ENCODE measurements at places on chromosomes 13 and 19.

- DNase-seq, result no peak
Observed at GRCh38 chr19:54616821-54617560, 13.3 kb upstream of the LILRB1 start.

DNA sequence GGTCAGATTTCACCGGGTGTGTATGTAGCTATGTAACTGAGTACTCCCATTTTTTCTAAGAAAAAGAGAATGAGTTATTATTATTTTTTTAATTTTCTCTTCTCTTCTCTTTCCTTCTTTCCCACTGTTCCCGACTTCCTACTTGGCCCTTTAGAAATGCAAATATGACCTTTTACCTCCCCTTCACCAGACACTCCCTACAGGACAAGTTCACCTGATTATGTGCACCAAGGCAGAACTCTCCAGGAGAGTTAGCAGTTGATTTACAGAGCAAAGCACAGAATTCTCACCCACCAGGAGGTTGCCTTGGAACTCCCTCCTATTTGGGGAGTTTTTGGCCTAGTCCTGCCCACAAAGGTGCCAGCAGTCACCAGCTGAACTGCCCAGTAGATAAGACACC is 49.5 kb upstream of the GPR12 start:
- DNase-seq, result no peak

- no peak for DNase-seq
Observed at GRCh38 chr13:49395451-49395865, 48.4 kb downstream of the CAB39L start.

- DNase-seq, result peak; percentile 52
Observed at GRCh38 chr13:28475916-28476725, 18.8 kb downstream of the FLT1 start.

DNA sequence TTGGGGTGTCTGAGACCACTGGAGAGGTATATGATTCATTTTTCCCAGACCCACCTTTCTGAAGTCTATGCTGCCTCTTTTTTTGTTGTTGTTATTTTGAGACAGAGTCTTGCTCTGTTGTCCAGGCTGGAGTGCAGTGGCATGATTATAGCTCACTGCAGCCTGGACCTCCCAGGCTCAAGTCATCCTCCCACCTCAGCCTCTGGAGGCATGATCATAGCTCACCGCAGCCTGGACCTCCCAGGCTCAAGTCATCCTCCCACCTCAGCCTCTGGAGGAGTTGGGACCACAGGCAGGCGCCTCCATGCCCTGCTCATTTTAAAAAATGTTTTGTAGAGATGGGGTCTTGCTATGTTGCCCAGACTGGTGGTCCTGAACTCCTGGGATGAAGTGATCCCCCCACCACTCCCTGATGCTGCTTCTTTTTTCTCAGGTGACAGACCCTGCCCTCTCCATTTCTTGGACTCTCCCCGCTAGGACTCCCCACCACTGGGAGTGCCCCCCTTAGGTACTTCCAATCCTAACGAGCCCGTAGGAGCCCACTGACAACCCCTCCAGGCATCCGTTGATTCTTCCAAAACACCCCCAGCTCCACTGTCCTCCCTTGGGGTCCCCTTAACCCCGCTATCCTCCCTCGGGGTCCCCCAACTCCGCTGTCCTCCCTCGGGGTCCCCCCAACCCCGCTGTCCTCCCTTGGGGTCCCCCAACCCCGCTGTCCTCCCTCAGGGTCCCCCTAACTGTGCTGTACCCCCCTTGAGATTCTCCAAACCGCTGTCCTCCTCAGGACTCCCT is 45.4 kb downstream of the ARHGEF18 start:
- DNase-seq, result no peak

DNA sequence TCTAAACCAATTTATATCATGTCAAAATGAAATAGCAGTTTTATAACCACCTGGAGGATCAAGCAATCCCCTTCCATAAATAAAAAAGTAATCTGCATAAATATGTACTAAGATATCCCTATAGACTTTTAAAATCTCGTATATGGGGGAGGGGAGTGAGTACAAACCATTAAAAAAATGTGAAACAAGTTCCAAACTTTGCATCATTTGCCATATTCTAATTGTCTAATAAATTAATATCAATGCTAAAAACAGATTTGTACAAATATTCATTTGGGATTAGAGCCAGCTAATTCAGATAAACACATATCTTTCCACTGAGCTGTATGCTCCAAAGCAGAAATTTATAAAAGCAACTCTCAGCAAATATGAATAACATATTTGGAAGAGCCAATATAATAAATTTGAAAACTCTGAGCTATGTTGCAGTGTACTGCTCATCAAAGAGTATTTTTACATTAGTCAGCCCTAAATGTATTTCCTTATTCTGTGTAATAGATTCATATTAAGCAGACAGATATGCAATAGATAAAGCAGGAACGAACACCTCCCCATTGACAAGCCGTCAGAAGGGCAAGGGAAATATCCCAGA is 970.2 kb downstream of the EFNB2 start:
- no peak for DNase-seq

DNA sequence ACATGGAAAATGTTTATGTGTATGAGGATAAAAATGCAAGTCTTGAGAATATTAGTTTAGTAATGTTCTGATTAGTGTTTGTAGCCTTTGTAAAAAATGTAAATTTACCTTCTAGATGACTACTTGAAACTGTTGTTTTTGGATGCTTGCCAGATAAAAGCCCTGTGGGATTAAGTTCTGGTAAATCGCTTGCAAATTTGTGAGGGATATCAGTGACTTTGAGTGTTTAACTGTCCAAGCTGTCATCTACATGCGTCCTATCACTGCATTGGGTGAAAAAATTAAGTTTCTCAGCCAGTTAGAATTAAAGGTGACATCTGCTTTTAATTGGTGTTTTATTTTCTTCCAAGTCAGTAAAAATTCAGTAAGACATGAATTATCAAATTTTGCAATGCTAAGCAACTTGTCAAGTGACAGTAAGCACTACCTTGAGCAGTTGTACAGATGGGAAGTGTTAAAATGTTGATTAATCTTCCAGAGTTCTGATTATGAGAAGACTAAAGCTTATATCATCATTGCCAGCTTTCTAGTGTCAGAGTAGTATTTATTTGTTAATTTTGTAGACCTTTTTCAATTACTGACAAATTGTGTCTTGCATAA is 88.0 kb downstream of the PCCA start:
- DNase-seq, result no peak

- no peak for DNase-seq
Observed at GRCh38 chr19:33040994-33041827, 23.5 kb downstream of the RHPN2 start.

GRCh38 chr13:111920306-111920931 is 146.5 kb upstream of the SOX1 start:
- no peak for DNase-seq

DNA sequence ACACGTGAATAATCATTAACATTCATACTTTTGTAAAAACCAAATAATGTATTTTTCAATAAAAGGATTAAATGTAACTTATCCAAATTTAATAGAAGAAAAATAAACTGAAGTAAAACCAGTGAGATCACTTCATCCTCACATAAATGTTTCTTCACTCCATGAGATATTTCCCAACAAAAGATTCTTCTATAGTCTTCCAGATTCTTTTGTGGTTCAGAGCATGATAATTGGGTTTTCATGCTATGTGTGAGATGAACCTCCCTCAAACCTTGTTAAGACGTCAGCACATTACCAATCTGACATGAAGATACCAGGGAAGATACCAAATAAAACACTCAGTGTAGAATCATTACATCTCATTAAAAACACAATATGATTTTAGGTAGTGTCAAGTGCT is 62.9 kb upstream of the OXGR1 start:
- DNase-seq, result no peak

DNA sequence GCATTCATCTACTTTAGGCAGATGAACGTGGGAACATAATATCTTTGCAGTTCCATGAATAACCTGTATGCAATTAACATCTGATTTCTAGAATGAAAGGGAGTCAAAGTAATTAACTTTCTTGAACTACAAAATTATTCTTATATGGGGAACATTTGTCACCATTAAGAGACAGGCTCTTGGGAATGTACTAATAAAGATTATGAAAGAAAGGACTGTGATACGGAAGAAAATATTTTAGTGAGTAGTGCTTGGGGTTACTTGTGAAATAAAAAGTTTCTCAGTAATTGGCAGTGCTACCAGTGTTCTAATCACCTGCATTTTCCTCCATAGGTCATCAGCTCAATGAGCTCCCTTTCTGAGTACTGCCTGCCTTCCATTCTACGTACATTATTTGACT is 85.4 kb downstream of the FRY start:
- DNase-seq, result no peak

DNA sequence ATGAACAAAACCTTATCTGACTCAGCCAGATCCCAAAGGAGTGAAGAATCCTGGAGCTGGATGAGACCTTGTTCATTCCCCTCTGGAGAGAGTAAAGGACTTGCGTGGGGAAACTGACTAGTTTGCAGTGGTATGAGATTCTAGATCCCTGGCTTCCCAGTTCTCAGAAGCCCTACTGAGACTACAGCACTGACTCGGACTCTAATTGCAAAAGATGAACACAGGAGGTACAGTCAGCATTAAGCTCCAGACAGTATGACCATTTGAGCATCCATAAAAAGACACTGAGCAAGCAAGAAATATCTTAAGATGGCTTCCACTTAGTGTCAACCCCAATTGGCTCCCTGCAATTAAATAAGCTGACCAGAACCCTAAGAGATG is 6.8 kb downstream of the ZC3H4 start:
- DNase-seq, result no peak

DNA sequence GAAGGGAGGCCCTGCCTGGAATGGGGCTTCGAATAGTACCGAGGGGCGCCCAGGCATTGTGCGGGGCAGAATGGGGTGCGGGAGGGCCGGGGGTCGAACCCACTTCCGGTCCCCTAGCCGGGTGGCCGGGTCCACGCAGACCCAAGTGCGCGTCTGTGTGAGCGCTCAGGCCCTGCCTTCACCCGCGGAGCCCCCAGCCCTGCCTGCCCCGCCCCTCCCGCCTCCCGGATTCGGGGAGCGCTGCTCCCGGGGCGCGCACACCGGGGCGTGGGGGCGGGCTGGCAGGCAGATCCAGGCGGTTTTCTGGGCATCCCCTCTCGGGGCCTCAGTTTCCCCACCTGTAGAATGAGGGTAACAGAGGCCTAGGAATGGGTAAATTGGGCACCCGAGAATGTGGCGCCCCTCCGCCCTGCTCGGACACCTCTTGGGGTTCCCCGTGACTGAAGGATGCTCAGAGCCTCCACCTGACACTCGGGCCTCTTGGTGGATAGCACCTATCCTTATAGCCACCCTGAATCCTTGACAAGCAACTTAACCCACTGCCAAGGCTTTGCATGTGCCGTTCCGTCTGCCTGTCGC is 682 bp downstream of the PIK3R2 start:
- DNase-seq, result no peak

DNA sequence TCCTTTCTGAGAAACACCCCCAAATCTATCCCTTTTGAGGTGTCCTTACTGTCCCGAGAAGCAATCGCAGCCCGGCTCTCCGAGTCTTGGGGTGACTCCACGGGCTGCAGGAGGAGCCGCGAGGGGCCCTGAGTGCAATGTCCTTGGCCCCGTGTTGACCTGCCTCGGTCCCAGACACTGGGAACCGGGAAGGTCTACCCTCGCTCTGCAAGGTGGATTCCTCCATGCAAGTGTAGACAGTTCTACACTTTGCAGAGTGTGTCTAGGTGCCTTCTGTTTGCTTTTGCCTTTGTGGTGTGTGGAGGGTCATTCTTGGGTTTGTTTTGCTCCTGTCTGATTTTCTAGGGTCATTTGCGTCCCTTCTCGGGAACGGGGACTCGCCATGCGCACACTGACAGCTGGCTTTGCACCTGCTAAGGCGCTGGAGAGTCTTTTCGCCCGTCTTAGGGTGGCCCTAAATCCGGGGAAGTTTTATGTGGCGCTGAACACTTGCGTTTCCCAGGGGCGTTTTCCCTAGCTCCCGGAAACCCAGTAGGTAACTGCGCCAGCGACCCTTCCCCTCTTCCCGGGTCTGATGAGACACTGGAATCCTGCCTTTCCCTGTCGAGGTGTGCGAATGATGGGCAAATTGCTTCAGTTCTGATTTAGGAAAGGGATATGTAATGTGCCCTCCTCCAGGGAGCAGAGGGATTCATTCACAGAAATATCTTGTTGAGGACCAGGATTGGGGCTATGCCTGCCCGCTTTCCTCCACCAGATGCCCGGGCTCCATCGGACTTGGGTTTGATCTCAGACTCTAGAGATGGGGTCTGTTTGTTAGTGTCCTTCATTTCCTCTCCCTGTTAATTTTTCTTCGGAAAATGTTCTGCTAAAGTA is 755 bp downstream of the SERTM1 start:
- DNase-seq, result peak; percentile 17

DNA sequence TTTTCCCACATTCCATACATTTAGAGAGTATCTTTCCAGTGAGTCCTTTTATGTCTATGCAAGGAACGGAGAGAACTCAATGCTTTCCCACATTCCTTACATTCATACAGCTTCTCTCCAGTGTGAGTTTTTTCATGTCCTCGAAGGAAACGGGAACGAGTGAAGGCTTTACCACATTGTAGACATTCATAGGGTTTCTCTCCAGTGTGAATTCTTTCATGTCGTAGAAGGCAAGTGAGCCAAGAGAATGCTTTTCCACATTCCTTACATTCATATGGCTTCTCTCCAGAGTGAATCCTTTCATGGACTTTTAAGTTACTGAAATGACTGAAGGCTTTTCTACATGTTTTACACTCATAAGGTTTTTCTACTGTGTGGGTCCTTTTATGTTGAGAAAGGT is 17.1 kb downstream of the ZNF823 start:
- no peak for DNase-seq

DNA sequence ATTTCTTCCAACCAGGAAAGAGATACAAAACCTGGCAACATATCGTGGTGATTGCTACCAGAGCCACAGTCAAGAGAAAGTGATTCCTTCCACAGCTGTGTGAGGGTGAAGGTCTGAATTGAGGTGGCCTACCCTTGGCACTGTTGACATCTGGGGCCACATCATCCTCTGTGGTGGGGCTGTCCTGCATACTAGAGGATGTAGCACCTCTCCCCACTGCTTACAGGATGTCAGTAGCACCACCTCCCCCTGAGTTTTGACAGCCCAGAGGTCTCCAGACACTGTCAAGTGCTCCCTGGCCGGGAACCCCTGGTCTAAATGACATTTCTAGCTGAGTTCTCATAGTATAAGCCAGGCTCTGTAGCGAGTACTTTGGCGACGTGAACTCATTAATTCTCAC is 15.5 kb downstream of the PTGER1 start:
- DNase-seq, result no peak

- DNase-seq, result no peak
Observed at GRCh38 chr13:21291840-21292239, 115.4 kb downstream of the MRPL57 start.

GRCh38 chr19:51096473-51097165 is 11.6 kb downstream of the CTU1 start:
- peak; percentile 19 for DNase-seq
